Right renal pelvis (tissue), 4 donors: ENCODE measurements at places on chromosomes 7 and 10. TPM values are rescaled to one million over a fixed set of nuclear protein-coding genes. Genes with fewer than 3 reads are reported as not detected.

HOXA7 gene
- polyA plus RNA-seq, result 31.8 TPM

- DNase-seq, result no peak
Measured at GRCh38 chr7:39826166-39826565, 123.9 kb upstream of the CDK13 start.

DNA sequence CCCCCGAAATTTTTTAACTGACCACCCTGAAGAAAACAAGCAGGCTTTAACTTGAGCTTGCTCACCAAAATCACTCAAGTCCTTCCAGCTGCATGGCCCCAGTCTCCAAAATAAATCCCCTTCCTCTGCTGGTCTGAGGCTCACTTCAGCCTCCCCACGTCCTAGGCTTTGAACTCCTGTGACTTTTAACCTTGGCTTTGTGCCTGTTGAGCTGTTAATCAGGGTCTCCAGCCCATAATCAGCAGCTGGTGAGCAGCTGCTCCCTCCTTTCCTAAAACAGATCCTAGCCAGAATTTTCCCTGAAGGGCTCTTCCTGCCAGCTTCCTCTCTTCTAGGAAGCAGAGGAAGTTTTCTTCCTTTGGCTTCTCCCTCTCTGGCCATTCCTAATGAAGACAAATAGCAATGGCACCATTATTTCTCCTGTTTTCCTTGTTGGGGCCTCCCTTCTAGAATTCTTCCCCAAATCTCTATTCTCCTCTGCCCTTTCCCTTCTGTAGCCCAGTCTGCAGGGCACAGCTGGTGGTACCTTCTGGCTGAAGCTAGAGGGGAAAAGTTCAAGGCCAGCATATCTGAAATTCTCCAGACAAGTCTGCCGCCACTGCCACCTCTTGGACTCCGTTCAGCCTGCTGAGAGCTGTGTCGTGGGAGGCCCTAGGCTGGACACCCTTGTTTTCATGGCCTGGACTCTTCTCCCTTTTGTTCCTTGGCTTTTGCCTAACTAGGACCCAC lies 152.1 kb downstream of the NOC3L start:
- DNase-seq, result peak; percentile 75

DNA sequence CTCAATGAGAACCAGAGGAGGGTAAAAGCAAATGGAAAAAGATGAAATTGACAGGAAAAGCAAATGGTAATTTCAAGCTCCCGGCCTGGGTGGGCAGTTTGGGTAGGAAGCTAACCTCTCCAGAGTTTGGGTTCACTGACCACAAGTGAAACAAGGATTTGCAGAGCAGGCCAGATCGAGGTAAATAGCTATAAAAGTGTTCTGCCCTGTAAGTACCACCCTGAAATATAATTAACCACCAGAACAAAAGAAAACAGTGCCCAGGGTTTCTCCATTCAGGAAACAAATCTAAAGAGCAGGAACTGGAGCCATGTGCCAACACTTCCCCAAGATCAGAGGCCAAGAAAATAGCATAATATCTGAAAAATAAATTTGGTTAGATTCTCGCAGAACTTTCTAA lies 276.7 kb upstream of the MEOX2 start:
- DNase-seq, result no peak

DNA sequence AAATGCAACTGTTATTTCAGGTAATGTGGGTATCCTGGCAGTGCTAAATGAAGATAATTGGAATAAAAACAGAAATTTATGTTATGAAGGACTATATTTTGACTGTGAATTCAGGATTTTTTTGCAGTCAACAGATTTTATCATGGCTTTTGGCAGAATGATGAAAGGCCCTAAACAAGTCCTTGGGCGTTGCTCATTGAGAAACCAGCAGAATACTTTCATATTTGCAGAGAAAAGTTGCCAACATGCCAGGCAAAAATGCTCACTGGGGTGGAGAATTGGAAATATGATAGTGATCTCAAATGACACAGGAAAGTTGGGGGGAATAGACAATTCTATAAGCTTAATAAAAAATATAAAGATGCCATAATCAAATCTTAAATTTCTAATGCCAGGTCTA lies 121.1 kb downstream of the GPR85 start:
- no peak for DNase-seq

- DNase-seq, result no peak
Measured at GRCh38 chr7:142901426-142902259, 16.1 kb upstream of the TRPV6 start.

- DNase-seq, result no peak
Measured at GRCh38 chr7:44531421-44532380, 9.4 kb downstream of the NPC1L1 start.

DNA sequence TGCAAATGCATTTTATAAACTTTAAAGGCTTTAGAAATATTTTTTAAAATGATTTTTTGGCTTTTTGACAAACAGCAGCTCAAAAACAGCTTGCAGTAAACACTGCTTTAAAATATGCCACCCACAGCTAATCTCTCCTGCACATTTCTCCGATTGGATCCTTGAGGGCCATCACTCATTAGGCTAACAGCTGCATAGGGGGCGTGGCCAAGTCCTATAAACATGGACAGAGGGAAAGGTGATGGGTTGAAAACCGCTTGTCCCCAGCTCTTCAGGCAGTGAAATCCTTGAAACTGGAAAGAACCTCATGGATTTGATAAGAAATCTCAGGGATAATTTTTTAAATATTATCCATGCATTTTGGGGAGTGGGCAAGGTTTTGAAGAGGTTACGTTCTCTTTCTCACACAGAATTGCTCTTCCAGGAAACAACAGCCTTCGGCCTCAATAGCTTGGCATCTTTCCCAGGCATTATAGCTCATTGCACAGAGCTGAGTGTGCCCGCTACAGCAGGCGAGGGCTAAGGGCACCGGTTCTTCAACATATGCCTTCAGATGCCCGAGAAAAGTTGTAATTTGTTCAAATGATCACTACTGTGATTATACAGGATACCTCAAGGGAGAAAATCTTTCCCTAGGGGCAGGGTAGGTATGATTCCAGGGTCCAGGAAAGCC lies 1.7 kb downstream of the PLEKHS1 start:
- DNase-seq, result no peak

NEURL1 gene
- polyA plus RNA-seq, result 1.3 TPM

ADCY1 gene
- polyA plus RNA-seq, result 4.0 TPM

DNA sequence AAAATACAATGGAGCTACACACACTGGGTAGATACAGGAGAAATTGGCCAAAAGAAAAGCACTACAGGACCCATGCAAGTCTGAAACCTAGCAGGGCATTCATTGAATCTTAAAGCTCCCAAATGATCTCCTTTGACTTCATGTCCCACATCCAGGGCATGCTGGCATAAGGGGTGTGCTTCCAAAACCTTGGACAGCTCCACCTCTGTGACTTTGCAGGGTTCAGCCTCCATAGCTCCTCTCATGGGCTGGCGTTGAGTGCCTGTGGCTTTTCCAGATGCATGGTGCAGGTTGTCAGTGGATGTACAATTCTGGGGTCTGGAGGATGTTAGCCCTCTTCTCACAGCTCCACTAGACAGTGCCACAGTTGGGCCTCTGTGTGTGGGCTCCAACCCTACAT lies 626.3 kb upstream of the POT1 start:
- DNase-seq, result no peak

- no peak for DNase-seq
Measured at GRCh38 chr7:47241112-47242065, 340.5 kb downstream of the TNS3 start.

GPNMB gene
- 19.8 TPM for polyA plus RNA-seq

CAMK2G gene
- polyA plus RNA-seq, result 22.9 TPM

SNCG gene
- polyA plus RNA-seq, result 11.8 TPM

TIAL1 gene
- polyA plus RNA-seq, result 174 TPM

DNA sequence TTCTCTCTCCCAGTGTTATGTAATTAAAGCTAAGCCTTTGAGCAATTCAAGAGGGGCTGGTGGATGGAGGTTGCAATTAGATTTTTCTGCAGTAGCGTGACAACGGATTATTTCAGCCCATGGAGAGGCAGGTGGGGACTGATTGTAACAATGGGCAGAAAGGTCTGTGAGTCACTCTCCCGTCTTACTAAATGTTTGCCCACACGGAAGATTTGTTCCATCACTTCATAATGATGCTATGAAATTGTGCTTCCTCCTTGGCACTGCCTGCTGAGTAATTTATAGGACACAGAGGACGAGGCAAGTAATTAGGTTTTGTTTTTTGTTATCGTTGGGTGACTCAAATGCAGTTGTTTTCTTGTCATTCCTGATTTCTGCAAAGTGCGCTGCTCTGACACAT lies 594.5 kb upstream of the DPP6 start:
- no peak for DNase-seq

TYSND1 gene
- polyA plus RNA-seq, result 10.8 TPM

- DNase-seq, result no peak
Measured at GRCh38 chr7:137890449-137890921, 43.7 kb upstream of the DGKI start.

C7orf57 gene
- polyA plus RNA-seq, result 0.69 TPM

CNTNAP2 gene
- 26.2 TPM for polyA plus RNA-seq

PI4K2A gene
- 21.1 TPM for polyA plus RNA-seq

GRCh38 chr10:133013463-133013862 lies 71.1 kb upstream of the CFAP46 start:
- DNase-seq, result no peak

GRCh38 chr7:102978284-102978683 lies 65.5 kb downstream of the LRRC17 start:
- no peak for DNase-seq
